ENCODE measurements at places on chromosomes 5 and 9.

GRCh38 chr5:10607666-10608073, 43.8 kb downstream of the ANKRD33B start:
- DNase-seq = no peak

DNA sequence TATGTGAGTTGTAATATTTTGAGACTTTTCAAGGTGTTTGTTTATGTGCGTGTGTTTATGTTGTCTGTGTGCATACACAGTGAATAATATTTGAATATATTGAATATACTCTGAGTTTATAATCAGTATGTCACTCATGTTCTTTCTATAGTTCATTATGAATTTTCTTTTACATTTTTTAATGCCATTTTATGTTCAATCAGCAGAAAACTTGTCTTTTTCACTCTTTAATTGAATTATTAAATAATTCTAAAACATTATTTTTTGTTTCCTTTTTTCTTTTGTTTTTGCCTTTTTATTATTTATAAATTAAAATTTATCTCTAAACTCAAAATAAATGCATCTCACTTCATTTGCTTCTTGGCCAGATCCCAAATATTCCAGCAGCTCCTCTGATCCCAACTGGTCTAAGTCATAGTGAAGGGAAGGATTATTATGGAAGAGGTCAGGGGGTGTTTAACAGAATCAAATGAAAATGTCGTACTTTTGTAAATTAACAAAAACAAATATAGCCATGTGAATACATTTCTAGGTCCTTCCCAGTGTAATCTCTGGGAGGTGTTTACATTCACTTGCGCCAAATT, 188.9 kb downstream of the KDM4C start:
- DNase-seq = no peak

DNA sequence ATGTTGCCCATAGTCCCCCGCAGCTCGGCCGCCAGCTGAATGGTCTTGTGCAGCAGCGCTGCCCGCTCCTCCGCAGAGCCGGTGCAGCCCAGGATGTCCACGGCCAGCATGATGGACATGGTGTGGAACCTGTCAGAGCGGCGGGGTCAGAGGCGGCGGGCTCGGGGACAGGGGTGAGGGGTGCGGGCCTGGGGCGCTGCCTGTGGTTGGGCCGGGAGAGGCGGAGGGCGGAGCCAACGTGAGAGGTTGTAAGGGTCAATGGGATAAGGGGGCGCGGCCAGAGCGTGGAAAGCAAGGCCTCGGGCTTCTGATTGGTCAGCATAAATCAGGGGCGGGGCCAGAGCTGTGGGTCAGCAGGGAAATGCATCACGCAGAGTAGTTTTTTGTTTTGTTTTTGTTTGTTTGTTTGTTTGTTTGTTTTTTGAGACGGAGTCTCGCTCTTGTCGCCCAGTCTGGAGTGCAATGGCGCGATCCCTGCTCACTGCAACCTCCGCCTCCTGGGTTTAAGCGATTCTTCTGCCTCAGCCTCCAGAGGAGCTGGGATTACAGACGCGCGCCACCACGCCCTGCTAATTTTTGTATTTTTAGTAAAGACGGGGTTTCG, 6.8 kb upstream of the TOR2A start:
- DNase-seq = peak; percentile 71

DNA sequence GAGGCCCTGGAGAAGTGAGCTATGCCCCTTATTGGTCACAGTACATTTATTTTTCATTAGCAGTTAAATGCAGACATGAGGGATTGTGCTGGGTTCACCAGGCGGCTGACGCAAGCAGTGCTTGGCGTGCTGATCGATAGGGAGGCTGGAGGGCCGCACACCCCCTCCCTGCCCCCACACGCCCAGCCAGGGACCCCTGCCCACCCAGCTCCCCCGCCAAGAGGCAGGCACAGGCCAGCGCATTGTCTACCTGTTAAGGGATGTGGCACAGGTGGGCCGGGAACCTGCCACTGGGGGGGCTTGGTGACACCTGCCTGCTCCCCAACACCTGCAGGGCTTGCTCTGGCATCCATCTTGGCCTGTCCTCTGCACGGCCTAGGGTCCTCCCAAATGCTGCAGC, 39.2 kb downstream of the HK3 start:
- no peak for DNase-seq

DNA sequence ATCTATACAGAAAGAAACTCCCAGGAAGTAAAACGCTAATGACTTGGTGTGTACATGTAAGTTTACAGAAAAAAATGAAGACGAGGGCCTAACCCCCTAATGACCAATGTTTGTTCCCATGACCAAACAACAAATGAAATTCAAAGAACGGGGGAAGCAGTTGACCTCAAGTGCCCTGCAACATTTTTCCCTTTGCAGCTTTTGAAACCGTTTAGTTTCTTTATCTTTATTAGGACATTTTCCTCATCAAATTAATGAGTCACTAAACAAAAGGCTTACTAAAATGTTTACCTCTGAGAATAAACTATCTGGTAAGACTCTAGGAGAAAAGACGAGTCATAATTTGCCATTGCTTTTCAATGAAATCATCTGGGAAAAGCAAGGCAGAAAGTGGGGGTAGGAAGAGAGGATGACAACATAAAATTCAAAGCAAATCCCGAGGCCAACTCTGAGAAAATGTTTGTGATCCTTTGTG, 57.4 kb downstream of the LHFPL2 start:
- no peak for DNase-seq

DNA sequence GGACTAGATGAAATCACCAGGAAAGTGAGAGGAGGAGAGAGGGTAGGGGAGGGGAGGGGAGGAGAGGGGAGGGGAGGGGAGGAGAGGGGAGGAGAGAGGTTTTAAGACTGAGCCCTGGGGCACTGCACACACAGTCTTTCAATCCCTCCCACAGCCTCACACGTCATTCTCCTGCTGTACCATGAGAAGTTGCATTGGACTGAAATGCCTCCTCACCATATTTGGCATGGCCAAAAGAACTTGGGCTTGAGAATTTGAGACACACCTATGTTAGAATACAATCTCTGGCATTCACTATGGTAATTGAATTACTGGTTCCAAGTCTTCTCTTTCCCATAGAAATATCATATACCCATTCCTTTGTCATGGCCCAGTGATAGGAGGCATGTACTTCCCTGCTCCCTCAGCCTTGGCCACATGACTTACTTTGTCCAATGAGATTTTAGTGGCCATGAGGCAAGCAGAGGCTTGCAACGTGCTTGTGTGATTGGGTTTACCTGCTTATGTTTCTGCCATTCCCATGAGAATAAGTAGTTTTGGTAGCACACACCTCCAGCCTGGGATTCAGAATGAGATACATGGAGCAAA, 133.3 kb upstream of the SMARCA2 start:
- DNase-seq = no peak

DNA sequence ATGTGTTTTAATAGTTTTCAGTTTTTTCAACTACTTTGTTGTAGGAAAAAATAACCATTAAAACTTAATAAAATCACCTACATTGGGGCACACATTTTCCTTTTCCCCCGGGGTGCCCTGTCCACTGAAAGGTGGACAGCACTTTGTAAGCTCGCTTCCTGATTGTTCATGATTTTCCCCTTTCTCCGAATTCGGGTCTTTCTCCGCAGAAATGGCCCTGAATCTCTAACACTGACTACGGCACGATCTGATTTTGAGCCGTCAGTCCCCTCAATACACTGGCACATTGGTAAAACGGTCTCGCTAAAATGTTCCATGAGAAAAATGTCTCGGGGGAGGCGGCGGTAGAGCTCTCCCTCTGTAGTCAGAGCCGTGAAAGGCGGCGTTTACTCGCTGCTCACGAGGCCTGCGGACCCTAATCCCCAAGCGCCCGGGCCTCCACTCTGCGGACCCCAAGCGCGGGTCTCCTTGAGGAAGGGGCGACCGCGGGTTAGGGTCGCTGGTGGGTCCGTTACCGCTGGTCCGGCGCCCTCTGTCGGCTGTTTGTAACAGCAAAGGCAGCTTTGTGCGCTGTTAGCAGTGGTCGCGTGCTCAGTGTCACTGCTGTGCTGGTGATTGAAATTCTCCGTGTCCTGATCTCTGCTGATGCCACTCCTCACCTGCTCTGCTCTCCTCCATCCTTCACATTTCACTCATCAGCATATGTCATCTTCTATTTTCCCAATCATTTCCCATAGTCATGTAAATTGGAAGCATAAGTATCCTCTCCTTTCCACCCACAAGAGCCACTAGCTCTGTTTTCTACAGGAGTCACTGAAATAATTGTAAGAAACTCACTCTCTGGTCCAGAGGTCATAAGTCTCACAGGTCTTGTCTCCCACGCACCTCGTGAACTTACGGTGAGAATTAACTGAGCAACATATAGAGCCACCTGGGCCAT, 10.8 kb upstream of the IFNA2 start:
- DNase-seq = peak; percentile 61

DNA sequence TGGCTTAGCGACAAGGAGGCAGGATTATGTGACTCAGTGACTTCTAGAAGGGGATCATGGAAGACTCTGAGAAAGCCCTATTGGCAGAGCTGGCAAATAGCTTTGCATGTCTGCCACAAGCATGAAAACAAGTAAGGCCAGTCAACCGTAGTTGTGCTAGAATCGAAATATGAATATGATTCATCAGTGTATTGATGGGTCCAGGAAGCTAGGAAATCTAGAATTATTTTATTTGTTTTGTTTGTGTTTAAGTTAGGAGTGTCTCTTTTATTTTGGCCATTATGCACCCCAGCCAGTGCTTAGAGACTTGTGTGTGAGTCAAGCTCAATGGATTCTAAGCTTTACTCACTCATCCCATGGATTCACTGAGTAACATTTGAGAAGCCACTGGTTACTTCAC, 3.8 kb upstream of the ITGA2 start:
- no peak for DNase-seq

GRCh38 chr5:39102684-39103155, 28.5 kb upstream of the RICTOR start:
- DNase-seq = no peak

- no peak for DNase-seq
Measured at GRCh38 chr5:135606431-135606830, 27.6 kb upstream of the CXCL14 start.

GRCh38 chr9:135032868-135033460, 54.5 kb upstream of the OLFM1 start:
- DNase-seq = no peak

- DNase-seq = peak; percentile 67
Measured at GRCh38 chr9:70609542-70610286, 195.3 kb upstream of the KLF9 start.

DNA sequence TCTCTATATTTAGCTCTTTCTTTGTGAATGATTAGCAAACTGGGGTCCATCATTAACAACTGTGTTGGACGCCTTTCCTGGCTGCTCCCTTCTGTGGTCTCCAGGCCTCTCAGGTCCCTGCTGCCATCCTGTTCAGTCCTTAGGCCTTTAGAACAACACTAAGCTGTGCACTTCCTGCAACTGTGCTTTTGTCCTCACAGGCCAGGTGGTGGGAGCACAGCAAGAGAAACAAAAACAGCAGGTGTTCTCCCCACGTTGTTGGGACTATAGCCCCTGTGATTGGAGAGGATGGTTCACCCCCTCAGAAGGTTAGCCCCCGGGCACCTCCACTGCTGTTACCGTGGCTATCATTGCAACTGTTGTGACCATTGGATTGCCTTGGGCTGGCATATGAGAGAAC, 41.7 kb upstream of the CLINT1 start:
- no peak for DNase-seq

DNA sequence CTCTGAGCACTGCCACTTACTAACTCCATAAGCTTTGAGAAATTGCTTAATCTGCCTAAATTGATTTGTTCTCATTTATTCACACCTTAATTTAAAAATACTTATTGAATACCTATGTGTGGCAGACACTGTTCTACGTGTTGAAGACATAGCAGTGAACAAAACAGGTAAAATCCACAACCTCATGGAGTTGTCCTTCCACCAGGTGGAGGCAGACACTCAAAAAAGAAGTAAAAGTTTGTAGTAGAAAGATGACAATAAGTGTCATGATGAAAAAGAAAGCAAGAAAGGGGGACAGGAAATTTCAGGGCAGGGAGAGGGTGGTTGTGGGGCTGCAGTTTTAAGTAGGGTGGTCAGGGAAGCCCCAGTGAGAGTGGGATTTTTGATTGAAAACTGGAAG, 94.9 kb downstream of the SREK1 start:
- no peak for DNase-seq

GRCh38 chr5:33588654-33589372, 148.0 kb downstream of the TARS1 start:
- DNase-seq = no peak

GRCh38 chr5:143516249-143516648, 112.8 kb upstream of the NR3C1 start:
- DNase-seq = no peak

DNA sequence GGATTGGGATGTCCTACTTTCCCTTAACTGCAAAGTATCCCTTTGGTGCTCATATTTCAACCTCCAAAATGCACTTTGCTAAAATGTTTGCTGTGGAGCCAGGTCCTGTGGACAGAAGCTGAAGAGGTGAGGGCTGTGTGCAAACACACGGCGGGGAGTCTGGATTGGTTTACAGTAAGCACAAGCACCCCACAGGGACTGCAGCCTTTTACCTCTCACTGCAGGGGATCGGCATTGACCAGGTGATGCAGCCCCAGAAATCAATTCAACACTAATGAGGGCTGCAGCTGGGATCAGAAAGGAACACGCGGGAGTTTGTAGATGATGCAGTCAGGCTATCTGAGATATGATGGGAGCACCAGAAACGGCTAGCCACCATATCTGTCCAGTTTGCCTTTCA, 450.9 kb downstream of the CCDC171 start:
- no peak for DNase-seq

GRCh38 chr5:90421136-90421535, 11.6 kb upstream of the CETN3 start:
- DNase-seq = no peak

GRCh38 chr9:131410044-131410491, 16.2 kb downstream of the PRRC2B start:
- DNase-seq = no peak

DNA sequence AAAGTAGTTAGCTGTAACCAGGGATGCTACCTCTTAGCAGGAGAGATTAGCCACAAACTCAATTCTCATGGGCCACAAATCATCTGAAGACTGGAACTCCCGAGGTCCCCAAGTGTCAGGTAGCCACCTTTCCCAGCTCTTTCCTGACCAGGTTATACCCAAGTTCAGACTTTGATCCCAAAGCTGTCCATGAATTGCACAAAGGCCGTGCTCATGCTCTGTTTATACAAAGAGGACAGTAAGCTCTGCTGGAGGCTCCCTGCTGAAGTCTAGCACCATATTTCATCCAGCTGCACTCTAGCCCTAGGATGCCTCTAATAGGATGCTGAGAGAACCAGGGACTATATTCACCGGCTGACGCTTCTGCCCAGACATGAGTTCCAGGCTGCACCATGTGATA, 271.0 kb upstream of the ADAMTSL1 start:
- no peak for DNase-seq

GRCh38 chr5:177350776-177351391, 584 bp downstream of the LMAN2 start:
- DNase-seq = no peak

DNA sequence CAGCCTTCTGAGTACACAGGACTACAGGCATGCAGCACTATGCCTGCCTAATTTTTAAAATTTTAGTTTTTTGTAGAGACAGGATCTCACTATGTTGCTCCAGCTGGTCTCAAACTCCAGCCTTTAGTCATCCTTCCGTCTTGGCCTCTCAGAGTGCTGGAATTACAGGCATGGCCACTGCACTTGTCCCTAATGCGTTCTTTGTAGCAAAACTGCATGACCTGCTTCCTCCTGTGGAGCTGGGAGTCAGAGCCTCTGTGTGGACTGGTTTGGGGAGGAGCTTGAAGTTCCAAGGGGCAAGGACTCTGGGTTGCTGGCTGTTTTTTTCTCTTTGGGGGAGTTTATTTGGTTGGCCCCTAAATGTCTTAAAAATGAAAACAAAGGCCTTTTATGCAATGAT, 22.7 kb upstream of the ANKRD34B start:
- no peak for DNase-seq
